ENCODE measurements at places on chromosomes 1 and 21.

DNA sequence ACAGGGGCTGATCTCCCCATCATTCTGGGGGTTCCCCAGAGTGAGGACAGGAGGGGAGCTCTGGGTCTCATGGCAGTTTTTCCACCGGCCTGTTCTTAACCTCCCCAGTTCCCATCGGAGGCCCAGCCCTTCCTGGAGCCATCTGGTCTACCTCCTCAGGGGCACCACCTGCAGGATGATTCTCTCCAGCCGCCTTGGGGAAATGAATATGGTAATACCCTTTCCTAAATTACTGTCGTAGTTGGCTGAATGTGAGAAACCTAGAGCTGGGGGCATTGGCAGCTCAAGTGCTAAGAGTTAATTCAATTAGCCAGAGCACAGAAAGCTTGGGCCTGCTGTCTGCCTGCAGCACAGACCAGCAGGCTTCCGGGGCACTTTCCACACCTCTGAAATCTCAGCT lies 64.9 kb downstream of the TAS1R2 start:
- no peak for DNase-seq

DNA sequence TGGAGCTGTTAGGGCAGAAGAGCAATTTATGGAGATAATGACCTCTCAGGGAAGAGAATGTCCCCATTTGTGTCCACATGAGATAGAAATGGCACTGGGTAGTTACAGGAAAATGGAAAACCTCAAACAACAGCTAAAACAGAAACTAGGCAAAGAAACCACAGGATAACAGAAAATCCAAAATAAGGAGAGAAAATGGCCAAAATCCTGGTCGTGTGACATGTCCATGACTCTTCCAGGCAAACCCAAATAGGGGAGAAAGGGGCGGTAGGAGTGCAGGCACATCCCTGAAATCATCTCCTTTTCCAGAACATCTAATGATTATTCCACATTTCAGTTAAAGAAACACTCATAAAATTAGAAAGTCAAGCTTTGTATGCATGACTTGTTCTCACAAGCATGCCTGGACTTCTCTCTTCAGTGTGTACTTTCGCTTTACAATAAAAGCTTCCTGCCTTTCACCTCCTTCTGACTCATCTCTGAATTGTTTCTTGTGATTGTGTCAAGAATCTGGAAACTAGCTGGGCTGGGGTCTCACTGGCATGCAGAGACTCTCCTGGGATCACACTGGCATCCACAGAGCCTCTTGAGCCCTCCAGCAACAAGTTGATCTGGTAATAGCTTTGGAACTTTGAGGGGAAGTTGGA lies 171.4 kb upstream of the ZP4 start:
- no peak for DNase-seq

DNA sequence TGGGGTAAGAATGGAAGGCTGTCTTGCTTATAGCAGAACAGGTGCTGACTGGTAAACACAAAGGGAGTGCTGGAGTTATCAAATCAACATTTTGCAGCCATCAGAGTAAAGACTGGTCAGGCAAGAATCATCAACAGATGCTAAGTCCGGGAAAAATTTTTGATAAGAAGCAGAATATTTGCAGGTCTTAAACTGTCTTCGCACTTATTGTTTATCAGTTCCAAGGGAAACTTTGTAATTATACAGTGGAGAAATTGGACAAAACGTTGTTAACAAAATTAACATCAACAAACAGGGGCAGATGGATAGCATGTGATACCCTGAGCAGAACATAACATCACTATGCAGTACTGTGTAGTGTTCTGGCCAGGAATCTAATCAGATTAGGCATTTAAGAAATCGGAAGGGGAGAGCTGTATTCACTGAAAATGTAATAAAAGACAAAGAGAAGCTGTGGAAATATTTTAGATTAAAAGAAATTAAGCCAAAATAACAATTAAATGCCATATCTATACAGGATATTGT lies 127.1 kb downstream of the DAB1 start:
- no peak for DNase-seq

DNA sequence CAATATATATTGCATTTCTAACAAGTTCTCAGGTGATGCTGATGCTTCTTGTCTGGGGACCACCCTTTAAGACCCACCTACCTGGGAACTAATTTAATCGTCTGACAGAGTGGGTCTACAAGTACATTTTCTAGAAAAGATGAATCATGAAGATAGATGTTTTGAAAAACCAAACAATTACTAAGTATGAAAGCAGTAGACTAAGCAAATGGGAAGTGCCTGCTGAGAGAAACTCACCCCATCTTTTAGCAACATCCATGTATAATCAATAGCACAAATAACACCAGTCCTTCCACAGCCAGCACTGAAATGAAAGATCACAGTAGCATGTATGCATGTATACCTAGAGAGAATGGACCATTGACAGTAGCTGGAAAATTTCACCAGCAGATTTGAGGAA lies 17.3 kb downstream of the PTPN22 start:
- no peak for DNase-seq

GRCh38 chr1:25063591-25064416 lies 133.7 kb upstream of the RUNX3 start:
- no peak for DNase-seq

- no peak for DNase-seq
Measured at GRCh38 chr1:36149973-36150295, 648 bp upstream of the TRAPPC3 start.

DNA sequence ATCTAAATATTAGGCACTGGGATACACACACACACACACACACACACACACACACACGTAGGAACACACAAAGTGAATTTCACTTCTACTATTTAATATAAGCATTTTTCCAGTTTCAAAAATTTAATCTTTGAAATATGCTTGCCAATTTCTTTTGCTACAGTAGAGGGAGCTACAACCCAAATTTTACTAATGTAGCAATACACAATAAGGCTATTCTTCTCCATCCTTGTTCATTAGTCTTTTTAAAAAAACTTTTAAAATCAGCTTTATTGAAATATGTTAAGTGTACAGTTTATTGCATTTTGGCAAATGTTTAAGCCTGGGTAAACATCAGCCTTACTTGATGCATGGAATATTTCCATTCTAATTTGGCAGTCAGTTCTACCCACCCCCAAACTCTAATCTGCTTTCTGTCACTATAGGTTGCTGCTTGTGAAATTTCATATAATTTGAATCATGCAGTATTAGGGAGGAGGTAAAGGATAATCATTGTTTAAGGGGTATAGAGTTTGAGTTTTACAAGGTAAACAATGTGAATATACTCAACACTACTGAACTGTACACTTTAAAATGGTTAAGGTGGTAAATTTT lies 93.0 kb upstream of the TENT5C start:
- DNase-seq = no peak

- no peak for DNase-seq
Measured at GRCh38 chr1:110237386-110238152, 27.5 kb downstream of the KCNC4 start.

DNA sequence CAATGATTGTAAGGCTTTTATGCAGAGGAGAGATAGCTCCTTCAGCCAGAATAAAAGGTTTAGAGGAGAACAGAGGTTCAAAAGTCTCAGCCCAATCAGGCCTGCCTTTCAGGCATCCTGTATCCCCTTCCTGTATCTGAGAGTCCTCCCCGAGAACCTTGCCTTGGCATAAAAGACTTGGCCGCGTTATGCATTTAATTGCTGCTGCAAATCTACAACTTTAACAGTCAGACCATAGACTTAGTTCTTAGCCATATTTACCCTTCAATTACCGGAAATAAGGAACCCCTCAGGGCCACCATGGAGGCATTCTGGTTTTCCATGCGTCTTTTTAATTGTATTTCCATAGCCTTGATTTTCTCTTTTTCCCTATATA lies 18.3 kb upstream of the HYI start:
- no peak for DNase-seq

DNA sequence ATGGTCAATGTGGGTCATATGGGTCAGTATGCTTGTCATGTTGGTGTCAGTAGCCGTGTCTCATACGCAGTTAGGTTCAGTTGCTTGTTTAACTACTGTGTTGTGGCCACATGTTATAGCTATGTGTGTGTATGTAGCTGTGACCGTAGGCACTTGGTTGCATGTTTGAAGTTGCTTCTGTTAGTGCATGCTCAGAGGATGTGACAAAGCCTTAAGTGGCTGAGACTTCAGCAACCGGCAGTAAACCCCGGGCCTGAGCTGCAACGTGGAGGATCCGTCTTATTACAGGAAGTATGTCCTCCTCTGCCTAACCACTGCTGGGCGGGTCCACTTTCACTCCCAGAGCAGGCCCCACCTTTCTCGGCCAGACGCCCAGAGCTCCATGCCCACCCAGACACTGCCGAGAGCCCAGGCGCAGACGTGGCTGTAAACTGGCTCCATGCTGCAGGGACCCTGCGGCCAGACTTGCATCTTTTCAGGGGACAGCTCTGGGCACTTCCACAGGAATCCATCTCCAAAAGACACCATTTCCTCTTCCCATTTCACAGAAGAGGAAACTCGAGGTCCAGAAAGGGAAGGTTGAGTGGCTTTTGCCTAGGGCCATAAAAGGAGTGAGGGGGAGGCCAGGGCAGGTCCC lies 2.2 kb downstream of the TCEA3 start:
- DNase-seq = peak; percentile 29

- DNase-seq = no peak
Measured at GRCh38 chr1:209835782-209836298, 8.1 kb downstream of the UTP25 start.

Data from activated CD4-positive, CD25-positive, alpha-beta regulatory T cell (primary cell).